G401 (cell line): ENCODE measurements at places on chromosomes 2 and 18. TPM values are rescaled to one million over a fixed set of nuclear protein-coding genes. Genes with fewer than 3 reads are reported as not detected.

GRCh38 chr2:100884145-100884621 lies 64.2 kb downstream of the NPAS2 start:
- no peak for DNase-seq

Gene PRKRA
- 72.1 and 77.8 TPM in 2 replicates for total RNA-seq

Gene DSG3
- total RNA-seq, result not detected in 2 replicates

DNA sequence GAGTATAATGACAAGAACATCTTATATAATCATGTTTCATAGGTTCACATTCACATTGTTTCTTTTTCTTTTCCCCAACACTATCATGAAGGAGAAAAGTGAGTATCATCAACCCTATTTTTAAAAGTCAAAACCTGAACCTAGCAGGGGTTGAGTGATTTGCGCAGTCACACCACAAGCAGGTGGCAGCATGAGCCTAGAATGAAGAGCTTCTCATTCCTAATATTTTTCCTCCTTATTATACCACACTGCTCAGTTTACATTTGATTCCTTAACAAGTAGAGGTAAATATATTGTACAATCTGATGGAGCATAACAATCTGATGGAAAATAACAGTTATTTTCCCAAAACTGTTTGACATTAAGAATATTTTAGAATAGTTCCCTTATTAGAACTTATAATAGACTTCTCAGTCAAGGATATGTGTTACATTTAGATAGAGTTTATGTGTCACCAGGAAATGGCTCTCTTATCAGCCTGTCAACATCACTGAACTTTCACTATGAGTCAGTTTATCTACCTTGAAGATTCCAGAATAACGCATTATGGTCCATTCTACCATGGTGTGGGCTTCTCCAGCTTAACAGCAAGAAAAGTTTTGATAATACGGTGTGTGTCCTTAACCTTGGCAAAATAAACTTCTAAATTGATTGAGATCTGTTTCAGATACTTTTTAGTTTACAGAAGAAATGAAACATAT lies 119.5 kb downstream of the NEB start:
- no peak for DNase-seq

Gene PROM2
- 0.03 TPM in 1 of 2 replicates, not detected in the other for total RNA-seq

Gene POTEI
- under 0.01 TPM in 1 of 2 replicates, not detected in the other for total RNA-seq

Gene STARD6
- total RNA-seq, result not detected in 2 replicates

DNA sequence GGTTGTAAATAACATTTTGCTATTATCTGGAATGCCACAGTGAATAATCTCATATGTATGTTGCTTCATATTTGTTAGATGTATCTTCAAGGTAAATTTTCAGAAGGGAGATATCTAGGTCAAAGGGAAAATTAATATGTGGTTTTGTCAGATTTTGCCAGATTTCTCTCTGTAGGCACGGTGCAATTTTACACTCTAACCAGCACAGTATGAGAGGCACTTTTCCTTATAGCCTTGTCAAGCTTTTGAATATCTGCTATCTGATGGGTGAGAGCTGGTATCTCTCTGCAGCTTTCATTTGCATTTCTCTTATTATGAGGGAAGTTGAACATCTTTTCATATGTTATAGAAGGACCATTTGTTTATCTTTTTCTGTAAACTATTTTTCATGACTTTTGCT lies 175.7 kb upstream of the PGAP1 start:
- no peak for DNase-seq

DNA sequence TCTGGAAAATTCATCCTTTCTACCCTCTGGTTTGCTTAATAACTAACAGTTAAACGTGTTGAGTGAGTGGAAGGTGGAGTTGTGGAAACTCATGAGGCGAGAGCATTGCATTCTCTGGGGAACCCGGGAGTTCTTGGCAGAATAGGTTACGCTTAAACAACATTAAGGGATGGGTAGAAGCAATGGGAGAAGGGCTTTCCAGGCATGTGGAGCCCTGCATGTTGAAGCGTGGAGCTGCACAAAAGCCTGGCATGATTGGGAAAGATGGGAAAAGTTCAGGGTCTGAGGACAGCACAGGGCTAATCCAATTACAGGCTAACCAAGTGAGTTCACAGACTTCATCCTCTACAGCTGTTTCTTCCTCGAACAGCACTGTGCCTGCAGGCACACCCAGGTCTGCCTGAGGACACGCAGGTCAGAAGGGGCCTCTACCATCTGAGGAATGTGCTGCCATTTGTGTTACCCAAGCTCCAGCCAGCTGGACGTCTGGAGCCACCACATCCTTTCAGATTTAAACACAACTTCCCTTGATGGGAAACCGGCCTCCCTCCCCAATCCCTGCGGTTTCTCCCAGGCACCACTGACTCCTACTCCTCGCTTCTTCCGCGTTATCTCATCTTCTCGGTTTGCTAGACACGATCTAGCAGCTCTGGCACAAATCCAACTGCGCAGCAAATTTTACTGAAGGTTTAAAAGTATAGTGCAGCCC lies 164.2 kb downstream of the ANTXR1 start:
- no peak for DNase-seq

Gene TMEM178A
- 98.4 and 118 TPM in 2 replicates for total RNA-seq

DNA sequence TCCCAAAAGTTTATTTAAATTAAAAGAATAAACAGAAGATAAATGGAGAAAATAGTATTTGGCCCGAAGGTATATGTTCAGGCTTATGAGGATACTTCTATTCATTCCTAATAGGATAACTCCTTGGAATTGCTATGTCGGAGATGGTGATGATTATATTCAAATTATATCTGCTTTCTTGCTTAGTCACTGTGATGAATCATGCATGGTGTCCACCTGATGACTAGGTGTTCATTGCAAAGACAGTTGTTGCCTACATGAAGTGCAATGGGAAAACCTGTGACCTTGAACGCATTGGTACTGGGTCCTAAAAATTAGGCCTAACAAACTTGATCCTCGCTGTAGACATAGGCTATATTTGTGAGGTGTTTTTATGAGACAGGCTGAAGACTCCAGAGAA lies 617.3 kb upstream of the ZEB2 start:
- DNase-seq, result no peak

DNA sequence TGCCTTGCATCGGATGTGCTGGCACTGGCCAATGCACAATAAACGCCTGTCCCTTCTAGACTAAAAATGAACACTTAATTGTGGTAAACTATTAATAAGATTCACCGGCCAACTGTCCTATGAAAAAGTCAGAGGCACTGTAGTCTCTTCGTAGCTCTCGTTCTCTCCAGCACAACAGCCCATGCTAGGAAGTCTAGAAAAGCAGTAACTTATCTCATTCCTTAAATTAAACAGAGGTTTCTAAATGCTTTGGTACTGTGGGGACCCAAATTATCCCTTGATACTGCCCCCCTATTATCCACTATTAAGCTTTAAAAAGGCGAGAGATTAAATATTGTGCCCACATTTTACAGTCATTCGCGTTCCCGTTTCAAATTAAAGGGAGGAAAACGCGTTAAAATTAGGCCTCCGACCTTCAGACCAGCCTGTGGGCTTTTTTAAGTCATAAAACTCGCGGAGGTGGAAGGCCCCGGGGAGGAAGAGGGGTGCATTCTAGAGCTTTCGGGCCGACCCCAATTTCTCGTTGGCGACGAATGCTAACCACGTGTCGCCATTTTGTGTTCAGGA lies 1.5 kb upstream of the PCBP1 start:
- peak; percentile 35 for DNase-seq

Gene ZNF638
- 94.2 and 106 TPM in 2 replicates for total RNA-seq

- DNase-seq, result no peak
Observed at GRCh38 chr2:36733215-36733614, 36.7 kb downstream of the VIT start.

GRCh38 chr2:196677404-196677803 lies 37.9 kb downstream of the CCDC150 start:
- DNase-seq, result no peak

DNA sequence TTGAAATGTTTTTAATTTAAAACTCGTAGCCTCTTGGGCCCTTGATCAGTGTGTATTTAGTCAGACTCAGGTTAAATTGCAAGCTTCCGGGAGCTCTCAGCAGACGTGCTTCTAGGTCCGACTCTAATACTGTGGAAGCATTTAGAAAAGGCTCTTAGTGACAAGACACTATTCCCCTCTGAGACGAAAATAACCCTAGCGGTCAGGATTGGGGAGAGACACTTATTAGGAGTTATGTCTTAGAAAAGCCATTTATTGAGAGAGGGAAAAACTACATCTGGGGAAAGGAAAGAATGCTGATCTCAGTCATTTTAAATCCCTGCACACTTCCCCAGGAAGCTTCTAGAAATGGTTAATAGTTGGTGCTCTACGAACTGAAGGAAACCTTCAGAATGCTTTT lies 110.5 kb upstream of the NCK2 start:
- no peak for DNase-seq

- DNase-seq, result no peak
Observed at GRCh38 chr2:7476371-7476770, 559.2 kb downstream of the RNF144A start.

GRCh38 chr2:79580175-79580574 lies 67.3 kb downstream of the CTNNA2 start:
- no peak for DNase-seq

DNA sequence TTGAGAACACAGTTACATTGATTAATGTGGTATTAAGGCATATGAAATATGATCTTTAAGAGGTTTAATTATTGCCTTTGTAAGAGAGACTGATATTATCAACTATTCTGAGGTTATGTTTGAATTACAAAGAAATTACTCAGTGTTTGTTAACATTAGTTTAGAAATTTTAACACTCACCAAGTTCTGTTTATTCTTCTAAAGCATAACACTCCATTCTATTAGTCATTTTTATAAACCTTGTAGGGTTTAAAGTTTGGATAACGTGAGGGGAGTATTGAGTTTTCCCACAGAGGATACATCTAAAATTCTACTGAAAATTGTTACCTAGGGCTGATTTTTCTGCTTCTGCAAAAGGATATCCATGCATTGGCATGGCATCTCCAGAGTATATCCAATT lies 7.7 kb downstream of the CCDC178 start:
- no peak for DNase-seq

- no peak for DNase-seq
Observed at GRCh38 chr18:12443551-12443950, 35.8 kb downstream of the PRELID3A start.

Gene PCARE
- total RNA-seq, result not detected in 2 replicates

DNA sequence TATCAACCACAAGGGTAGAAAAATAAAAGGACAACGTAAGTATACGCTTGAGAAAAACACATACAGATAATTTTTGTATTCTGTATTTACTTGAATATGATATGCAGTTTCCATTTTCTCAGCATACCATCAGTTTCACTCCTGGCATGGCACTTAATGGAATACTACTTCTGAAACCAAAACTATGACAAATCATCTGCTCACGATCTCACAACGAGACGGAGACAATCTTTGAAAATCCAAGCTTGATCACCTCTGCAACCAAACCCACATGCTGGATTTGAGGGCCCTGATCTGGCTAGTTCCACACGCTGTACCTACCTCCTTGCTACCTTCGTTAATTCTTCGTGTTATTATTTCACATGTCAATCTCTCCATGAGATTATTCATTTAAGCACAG lies 387.6 kb downstream of the NBAS start:
- no peak for DNase-seq

GRCh38 chr2:161745866-161746614 lies 121.8 kb downstream of the SLC4A10 start:
- peak; percentile 3 for DNase-seq

GRCh38 chr2:118806797-118807667 lies 40.4 kb downstream of the EN1 start:
- no peak for DNase-seq

GRCh38 chr2:238551091-238551490 lies 124.4 kb downstream of the ASB1 start:
- no peak for DNase-seq
